Ovary (tissue), 10 donors: ENCODE measurements at places on chromosomes 3 and 15.

GRCh38 chr3:127639173-127640041, 10.4 kb downstream of the PODXL2 start:
- no peak for DNase-seq

DNA sequence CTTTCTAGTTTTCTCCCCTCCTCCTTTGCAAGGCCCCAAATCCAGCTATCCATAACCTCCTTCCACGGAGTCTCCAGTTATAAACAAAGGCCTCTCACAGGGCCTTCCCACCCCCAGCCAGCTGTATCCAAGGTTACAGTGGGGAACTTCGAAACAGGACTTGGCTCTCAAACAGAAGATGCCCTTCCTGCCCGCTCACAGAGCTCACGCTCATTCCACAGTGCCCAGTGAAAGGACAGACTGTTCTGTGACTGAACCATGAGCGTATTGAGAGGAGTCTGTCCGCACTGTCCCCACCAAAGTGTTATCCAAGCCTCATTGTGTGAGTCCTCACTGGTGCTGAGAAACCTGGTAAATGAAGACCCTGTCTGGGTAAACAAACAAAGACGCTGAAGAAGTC, 35.4 kb downstream of the ARHGAP31 start:
- DNase-seq = peak; percentile 36

DNA sequence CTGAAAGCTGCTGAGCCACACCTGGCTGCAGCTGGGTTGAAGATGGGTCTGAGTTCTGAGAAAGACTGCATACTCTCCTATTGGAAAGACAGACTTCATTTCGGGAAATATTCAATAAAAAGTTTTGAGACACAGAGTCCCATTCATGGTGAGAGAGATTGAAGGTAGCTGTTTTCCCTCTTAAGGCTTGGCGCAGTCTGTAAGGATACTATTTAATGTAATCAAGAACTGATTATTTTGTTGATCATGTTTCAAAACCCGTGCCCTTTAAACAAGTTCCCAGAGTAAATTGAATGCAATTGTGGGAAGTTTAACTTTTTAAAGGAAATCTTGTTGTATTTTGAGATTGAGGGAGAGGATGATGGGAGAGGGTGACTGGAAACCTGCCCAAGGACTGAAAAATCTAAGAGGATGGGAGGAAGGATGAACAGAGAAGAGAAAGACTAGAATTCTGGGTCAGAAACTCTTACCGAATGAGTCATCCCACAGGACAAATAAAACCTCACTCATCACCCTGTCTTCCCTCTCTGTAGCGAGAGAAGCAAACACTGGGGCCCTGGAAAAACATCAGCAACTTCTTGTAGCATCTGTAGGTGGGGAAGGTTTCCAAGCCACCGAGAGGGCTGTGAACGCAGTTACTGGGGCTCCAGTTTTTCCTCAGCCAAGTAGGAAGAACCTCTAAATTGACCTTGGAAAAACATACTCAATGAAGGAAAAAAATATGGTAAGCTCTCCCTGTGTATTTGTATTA, 193.2 kb upstream of the TPRG1 start:
- DNase-seq = peak; percentile 72

DNA sequence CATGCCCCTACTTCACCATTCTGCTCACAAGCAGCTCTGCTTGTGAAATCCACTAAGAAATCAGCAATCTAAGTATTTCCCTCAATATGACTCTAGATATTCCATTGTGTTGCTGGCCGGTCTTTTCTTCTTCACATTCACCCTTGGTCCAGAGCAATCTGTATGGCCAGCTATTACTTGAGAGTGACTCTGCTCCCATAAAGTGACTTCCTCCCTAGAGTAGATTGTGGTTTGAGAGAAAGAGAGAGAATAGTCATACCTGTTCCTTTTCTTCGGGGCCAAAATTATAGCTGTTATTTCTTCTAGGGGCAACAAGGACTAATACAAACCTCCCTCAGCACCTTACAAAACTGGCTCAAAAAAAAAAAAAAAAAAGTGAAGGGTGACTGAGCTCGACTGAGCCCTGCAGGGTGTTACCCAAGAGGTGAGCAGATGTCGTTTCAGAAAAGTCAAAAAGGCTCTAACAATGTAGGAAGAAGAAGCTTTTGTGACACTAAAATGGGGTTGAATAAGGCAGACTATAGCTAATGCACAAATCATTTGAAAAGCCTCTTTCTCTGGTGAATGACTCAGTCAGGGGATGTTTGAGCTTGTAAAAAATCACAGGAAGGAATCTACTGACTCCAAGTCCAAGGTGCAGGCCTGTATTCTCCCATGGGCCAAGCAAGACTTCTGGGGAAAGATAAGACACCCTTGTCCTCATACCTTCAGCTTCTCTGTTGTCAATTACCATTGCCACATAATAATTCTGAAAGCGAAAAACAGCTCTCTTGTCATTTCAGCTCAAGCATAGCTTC, 161.0 kb upstream of the SLC24A5 start:
- DNase-seq = no peak

DNA sequence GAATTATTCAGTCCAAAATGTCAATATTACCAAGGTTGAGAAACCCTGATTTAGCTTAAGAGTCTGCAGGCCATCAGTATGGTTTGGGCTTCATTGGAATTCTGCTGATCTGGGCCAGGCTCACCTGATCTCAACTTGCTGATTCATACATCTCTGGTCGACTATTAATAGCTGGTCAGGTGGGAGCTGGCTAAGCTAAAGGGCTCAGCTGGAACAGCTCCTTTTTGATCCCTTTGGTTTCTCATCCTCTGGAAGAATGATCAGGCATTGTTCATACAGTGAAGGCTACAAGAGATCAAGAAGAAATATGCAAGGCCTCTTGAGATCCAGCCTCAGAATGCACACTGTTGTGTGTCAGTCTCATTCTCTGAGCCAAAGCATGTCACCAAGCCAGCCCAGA, 123.3 kb upstream of the MME start:
- DNase-seq = no peak

DNA sequence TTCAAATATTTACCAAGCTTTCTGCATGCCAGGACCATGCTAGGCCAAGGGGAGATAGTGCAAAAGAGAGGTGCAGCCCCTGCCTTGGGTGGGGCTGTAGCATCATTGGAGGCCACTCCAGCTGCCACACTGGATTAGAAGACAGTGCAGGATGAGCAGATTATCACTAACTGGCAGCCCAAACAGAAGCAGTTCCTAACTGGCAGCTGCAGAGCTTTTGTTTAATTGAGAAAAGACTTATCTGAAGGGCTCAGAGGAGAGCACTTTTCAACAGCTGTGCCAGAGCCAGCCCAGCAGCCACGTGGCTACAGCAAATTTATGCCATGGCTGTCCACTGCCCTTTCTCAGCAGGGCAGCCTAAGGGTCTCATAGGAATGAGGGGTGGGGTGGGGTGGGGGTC, 13.5 kb upstream of the ACSBG1 start:
- DNase-seq = no peak

GRCh38 chr3:99833617-99834205, 16.0 kb downstream of the CMSS1 start:
- no peak for DNase-seq

DNA sequence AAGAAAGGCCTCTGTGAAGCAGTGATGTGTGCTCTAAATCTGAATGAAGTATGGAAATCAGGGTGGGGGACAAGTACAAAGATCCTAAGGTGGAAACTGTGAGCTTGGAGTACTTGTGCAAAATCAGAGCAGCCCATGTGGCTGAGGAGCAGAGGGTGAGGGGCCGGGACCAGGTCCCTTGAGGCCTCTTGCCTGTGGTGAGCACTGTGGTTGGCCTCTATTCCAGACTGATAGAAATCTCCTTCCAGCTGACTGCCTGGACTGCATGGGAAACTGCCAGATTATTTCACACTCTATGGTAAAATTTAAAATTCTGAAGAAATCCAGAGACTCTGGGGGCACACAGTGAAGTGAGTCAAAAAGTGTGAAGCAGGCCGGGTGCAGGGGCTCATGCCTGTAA, 81.4 kb downstream of the TM4SF4 start:
- no peak for DNase-seq

- no peak for DNase-seq
Measured at GRCh38 chr3:195101001-195101583, 169.9 kb downstream of the XXYLT1 start.

DNA sequence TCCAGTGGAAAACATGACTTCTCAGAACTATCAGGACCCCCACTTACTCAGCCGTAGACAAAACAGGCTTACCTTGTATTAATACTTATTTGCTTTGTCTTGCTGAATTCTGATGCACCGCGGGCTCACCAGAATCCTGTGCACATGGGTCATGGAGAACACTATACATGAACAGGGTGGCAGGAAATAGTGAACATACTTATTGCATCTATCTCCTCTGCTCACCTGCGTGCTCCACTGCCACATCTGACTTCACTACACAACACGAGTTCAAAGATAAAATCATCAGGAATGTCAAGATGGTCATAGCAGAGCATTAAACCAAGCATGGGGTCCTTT, 10.7 kb upstream of the MAPK6 start:
- DNase-seq = no peak
